ENCODE measurements at places on chromosomes 5 and 9. TPM values are rescaled to one million over a fixed set of nuclear protein-coding genes. Genes with fewer than 3 reads are reported as not detected.
A peak's percentile ranks its signal among the peaks of the same experiment; 100 is the strongest.

DNA sequence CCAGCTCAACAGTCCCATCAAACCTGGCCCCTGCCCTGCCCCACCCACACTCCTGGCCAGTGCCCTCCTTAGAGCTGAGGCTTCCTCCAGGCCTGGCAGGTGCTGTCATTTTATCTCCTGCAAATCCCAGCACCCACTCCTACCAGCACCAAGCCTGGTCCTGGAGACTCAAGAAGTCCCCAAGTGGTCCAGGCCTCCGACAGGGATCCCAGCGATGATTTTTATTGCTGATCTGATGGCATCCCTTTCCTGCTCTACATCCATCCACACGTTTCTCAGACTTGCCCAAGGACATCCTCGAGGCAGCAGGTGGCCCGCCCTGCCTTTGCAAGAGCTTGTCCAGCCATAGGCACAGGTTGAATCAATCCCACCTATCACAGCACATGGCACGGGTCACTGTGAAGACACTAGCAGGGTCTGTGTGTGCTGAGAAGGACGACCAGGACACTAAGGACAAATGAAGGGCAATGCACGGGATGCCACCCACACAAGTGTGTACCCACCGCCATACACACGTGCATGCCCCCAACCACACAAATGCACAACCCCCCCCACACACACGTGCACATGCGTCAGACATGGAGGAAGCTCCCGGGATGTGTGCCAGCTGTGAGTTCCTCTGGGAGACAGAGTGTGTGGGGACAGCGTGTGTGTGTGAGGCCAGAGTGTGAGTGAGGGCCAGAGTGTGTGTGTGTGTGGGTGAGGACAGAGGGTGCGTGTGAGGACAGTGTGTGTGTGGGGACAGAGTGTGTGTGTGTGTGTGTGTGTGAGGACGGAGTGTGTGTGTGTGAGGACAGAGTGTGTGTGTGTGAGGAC is 62.4 kb upstream of the UBAC1 start:
- DNase-seq: peak; percentile 59

PCDH1 gene
- polyA plus RNA-seq: 8.7 TPM

DNA sequence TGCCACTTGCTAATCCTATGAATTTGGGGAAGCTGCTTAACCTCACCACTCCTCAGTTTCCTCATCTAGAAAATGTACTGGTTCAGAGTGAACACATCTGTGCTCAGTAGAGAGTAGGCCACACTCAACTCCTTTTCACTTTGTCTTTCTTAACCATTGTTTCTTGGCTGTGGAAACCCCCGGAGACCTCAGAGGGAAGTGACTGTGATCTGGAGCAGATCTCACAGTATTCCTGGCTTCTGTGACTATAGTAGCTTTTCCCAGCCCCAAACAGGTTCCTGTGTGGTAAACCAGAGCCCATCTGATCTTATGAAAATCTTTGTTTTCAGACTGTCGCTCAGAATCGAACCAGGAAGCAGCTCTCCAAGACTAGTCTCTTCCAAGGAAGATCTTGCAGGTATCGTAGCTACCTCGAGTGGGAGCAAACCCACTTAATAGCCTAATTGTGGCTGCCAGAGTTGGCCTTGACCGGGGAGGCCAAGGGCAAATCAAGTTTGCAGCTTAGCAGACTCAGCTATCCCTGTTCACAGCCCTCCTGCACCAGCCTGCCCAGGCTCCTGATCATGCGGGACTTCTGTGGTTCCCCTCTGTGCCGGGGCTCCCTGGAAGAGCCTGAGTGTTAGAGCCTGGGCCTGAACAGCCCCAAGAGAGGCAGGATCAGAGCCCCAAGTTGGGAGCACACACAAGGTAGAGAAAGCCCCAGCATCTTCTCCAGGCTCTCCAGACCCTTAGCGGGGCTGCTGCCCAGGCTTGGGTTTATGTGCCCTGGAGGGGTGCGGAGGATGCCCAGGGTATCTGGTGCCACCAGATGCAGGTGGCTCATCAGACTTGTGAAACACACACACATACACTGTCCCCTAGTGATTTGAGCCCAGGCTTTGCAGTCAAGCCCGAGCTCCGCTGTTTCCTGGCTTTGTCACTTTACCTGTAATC is 52.2 kb upstream of the ANGPTL2 start:
- DNase-seq: peak; percentile 14

- DNase-seq: no peak
Measured at GRCh38 chr5:149809931-149810691, 80.0 kb downstream of the PPARGC1B start.

GRCh38 chr9:115690786-115691496 is 462.6 kb upstream of the PAPPA start:
- DNase-seq: no peak

LCP2 gene
- 3.2 TPM for polyA plus RNA-seq

DNA sequence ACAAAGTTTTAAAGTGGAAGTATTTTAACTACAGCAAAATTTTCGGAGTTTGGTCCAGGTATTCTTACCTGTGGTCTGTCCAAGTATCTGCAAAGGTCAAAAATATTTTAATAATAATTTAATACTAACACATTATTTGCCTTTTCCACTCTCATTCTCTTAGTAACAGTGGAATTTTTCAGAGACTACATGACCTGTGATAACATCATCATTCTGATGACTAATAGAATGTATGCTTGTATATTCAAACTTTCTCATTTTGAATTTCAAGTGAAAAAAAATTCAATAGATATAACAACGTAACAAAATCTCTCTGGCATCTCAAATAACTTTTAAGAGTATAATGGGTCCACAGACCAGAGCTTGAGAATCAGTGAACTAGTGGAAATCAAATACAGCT is 78.3 kb downstream of the FBXL17 start:
- no peak for DNase-seq

PTGR1 gene
- 222 TPM for polyA plus RNA-seq

DNA sequence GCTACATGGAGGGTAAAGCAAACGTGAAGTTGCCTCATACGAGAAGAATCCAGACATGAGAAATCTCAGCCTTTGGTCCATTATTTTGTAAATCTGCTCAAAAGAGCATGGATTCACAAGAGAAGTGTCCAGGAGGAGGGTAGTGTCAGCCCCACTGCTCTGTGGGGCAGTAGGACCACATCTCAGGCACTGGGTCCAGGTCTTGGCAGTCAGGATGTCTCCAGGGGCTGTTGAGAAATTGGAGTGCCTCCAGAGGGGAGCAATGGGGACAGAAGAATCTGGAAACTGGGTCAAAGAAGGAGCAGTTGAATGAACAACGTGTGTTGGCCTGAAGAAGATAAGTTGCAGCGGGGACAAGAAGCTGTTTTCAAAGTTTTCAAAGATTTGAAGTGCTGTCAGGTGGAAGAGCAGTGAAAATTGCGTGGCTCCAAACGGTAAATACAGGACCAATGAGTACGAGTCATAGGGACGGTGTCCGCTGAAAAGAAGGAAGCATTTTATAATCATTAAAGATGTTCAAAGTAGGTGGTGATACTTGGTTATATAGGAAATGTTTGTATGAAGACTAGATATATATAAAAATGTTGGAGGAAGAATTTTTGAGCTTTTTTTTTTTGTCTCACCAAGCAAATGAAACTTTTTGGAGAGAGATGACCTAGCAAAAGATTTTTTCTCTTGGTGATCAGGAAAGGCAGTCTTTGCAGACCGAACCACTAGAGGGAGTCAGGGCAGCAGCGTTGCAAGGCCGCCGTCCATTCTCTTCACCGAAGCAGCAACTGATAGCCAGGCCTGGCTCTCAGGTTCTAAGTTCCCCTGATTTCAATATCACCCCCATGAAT is 57.1 kb upstream of the ZBED3 start:
- DNase-seq: peak; percentile 76

EGR1 gene
- 45.4 TPM for polyA plus RNA-seq

IFNB1 gene
- polyA plus RNA-seq: not detected

- no peak for DNase-seq
Measured at GRCh38 chr9:137574192-137574591, 4.5 kb downstream of the DPH7 start.

GRCh38 chr5:68875351-68875750 is 218.5 kb upstream of the SLC30A5 start:
- no peak for DNase-seq

DNA sequence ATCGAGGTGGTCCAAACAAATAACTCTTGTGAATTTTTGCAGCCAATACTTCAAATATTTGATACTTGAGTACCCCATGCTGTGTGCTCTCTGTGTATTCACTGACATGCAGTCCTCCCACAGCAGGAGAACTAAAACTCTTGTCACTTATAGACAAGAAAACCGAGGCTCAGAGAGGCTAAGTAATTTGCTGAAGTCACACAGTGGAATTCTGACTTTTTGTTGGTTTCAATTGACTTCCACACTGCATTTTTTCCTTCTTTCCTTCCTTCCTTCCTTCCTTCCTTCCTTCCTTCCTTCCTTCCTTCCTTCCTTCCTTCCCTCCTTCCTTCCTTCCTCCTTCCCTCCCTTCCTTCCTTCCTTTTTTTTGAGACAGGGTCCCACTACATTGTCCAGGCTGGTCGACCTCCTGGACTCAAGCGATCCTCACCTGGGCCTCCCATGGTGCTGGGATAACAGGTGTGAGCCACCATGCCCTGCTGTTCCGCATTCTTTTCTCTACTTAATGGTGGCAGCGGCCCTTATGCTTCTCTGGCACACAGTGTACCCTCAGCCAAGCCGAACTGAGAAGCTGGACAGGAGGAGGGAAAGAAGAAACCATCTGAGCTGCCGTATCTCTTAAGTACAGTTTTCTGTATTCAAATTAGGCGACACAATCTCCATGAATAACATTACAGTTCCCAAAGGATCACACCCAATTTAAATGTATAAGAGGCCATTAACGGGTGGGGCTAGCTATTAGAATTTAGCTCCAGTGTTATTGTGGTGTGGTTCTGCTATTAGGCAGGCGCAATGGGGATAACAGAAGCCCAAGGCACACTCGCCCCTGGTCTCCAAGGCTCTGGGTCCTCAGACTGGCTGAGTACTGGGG is 38.4 kb upstream of the GRHPR start:
- DNase-seq: no peak

- DNase-seq: peak; percentile 20
Measured at GRCh38 chr9:101849102-101849707, 110.8 kb upstream of the GRIN3A start.

TMEM252 gene
- polyA plus RNA-seq: not detected

DNA sequence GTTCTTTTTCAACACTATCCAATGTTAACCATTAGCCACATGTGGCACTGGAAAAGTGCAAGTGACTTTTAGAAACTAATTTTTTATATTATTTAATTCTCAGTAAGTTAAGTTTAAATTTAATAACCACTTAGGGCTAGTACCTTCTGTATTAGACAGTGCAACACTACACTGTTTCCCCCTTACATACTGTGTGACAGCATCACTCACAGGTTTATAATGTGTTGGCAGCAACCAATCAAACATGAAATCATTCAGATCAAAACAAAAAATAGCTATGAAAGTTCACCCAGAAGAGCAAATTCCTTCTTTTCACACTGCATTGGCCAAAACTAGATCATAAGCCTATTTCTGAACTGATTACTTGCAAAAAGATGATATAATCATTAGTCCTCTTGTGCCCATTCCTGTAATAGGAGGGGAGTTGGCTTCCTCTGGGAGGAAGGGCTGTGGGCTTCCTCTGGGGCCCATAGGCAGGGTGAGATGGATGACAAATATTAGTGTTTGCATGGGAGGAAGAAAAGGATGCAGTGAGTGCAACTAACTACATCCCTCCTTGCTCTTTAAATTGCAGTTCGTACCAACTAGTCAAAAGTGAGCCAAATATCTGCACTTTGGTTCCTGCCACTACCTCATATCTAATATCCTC is 708.1 kb upstream of the RGMB start:
- DNase-seq: no peak

GRCh38 chr9:22079873-22080341 is 70.8 kb upstream of the CDKN2B start:
- peak; percentile 38 for DNase-seq

- DNase-seq: no peak
Measured at GRCh38 chr5:173880306-173880985, 7.7 kb upstream of the CPEB4 start.

GRCh38 chr5:113446358-113446927 is 11.7 kb upstream of the TSSK1B start:
- DNase-seq: no peak

GRCh38 chr5:135700731-135701130 is 121.9 kb upstream of the CXCL14 start:
- no peak for DNase-seq

PCDHGA3 gene
- not detected for polyA plus RNA-seq

DNA sequence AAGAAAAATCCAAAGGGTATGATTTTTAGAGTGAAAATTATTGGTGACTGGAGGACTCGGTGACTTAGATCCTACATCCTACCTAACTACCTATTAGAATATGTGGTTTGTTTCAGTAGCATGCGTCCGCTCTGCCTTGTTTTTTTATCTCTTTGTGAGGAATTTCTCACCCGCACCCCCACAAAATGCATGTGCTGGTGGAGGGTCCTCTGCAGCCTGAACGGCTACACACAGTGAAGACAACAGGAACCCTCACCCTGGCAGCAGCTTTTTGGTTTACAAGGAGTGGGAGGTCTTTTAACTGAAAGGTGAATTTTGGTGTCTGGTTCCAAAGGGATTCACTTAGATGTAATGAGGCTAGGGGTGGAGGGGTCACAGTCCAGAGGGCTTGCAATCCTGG is 115.5 kb downstream of the GNA14 start:
- DNase-seq: no peak

DNA sequence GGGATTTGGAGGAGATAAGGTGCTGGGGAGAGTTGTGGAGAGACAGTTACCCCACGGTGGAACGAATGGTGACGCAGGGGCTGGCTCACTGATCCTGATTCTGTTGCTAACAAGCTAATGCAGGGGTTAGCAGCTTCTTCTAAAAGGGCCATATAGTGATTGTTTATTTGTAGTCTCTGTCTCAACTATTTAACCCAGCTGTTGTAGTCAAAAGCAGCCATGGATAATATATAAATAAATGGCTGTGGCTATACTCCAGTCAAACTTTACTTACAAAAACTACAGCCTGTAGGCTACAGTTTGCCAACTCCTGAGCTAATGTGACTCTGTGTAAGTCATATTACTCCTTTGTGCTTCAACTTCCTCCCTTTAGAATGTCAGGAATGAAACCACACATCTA is 21.8 kb downstream of the STOM start:
- no peak for DNase-seq

GRCh38 chr9:36164989-36165388 is 4.2 kb upstream of the CCIN start:
- DNase-seq: no peak

- DNase-seq: no peak
Measured at GRCh38 chr5:72151169-72151568, 43.9 kb downstream of the MAP1B start.

DNA sequence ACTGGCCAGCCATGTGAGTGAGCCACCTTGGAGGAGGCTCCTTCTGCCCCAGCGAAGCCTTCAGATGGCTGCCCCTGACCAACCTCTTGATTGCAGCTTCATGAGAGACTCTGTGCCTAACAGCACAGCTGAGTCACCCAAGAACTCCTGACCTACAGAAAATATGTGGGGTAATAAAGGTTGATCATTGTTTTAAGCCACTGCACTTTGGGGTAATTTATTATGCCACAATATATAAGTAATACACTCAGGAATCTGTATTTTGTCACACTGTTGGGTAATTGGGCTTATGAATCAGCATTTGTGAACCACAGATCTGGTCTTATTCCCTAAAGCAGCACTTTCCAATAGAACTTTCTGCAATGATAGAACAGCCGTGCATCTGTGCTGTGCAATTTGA is 24.4 kb upstream of the VDAC1 start:
- DNase-seq: no peak

GRCh38 chr5:136703706-136704105 is 338.4 kb upstream of the TRPC7 start:
- DNase-seq: no peak

Measured in stomach (tissue), 19 donors.